ENCODE measurements at places on chromosomes 2 and 18. TPM values are rescaled to one million over a fixed set of nuclear protein-coding genes. Genes with fewer than 3 reads are reported as not detected.

The ACKR3 gene
- 7.1 TPM for total RNA-seq

The LGALSL gene
- total RNA-seq = 38.4 TPM

The FZD7 gene
- 5.4 TPM for total RNA-seq

The SH3BP4 gene
- total RNA-seq = 8.4 TPM

The PCARE gene
- total RNA-seq = under 0.01 TPM

The SFTPB gene
- total RNA-seq = 0.25 TPM

The ATP6V1C2 gene
- 0.25 TPM for total RNA-seq

The CCL20 gene
- not detected for total RNA-seq

The ACMSD gene
- not detected for total RNA-seq

The ANKRD30BL gene
- 8.9 TPM for total RNA-seq

The ZSWIM2 gene
- total RNA-seq = 0.49 TPM

The RNASEH1 gene
- 22.1 TPM for total RNA-seq

The OR6B2 gene
- total RNA-seq = not detected

The KIAA2012 gene
- total RNA-seq = 0.98 TPM

The IL36B gene
- not detected for total RNA-seq

The LINC00305 gene
- not detected for total RNA-seq

The PDCD1 gene
- not detected for total RNA-seq

The EN1 gene
- total RNA-seq = not detected

The GPAT2 gene
- total RNA-seq = 0.49 TPM

The KCNG2 gene
- 0.25 TPM for total RNA-seq

The BCL11A gene
- total RNA-seq = 89.5 TPM

The KCNJ3 gene
- total RNA-seq = 12.5 TPM

The UGT1A7 gene
- not detected for total RNA-seq

The TNFAIP6 gene
- total RNA-seq = 0.25 TPM

The BOLL gene
- not detected for total RNA-seq

The FEV gene
- not detected for total RNA-seq

The LPIN1 gene
- total RNA-seq = 25.6 TPM

The DSG4 gene
- not detected for total RNA-seq

The MARCO gene
- 0.25 TPM for total RNA-seq

The DLX2 gene
- total RNA-seq = 5.7 TPM

The TRIM54 gene
- not detected for total RNA-seq

The IL37 gene
- total RNA-seq = not detected

The ACADL gene
- 4.7 TPM for total RNA-seq

The CASP10 gene
- total RNA-seq = 2.0 TPM

The TRIM43B gene
- total RNA-seq = not detected

The EFHD1 gene
- 2.7 TPM for total RNA-seq

The FLACC1 gene
- 3.0 TPM for total RNA-seq

The C2orf81 gene
- 1.2 TPM for total RNA-seq

The DYSF gene
- 1.5 TPM for total RNA-seq

The SLC9A4 gene
- total RNA-seq = 0.25 TPM

The PHLPP1 gene
- 17.0 TPM for total RNA-seq

The DAW1 gene
- 1.5 TPM for total RNA-seq

The FN1 gene
- 203 TPM for total RNA-seq

The DSG2 gene
- total RNA-seq = 3.2 TPM

The COBLL1 gene
- total RNA-seq = 8.6 TPM

The TLK1 gene
- total RNA-seq = 14.3 TPM

The HRH4 gene
- not detected for total RNA-seq

The MYOM1 gene
- 1.5 TPM for total RNA-seq
